Stimulated activated CD8-positive, alpha-beta memory T cell treated with anti-CD3 and anti-CD28 coated beads, Interleukin-15, amount 100 ng/mL, for 48 hours (primary cell): ENCODE measurements at places on chromosomes 6 and 20.

DNA sequence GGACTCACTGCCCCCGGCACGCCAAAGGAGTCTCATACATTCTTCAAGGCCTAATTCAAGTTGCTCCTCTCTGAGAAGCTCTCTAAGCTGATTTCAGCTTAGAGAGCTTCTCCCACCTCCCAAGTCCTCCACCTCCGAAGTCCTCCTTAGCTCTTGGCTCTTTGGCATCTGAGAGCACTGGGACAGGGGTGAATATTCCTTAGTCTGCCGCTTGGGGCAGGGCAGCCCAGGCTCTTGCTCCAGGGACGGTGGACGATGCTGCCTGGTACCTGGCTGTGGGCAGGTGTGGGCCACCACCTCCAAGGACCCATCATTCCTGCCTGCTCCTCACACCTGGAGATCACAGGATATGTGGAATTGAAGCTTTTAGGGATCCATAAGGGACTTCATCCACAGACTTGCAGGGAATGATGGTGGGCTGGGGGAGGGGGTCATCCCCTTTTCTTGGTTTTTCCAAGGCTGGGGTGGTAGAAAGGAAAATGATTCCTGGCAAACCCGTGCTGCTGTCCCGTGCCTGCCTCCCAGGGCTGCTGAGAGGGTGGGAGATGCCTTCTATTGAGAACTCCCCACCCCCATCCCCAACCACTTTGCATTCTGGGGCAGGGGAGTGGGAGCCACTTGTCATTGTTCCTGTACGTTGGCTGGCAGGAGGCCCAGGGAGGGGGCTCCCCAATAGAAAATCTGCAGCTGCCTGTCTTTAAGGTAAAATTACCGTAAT lies 57.4 kb downstream of the ARHGAP40 start:
- peak; percentile 10 for DNase-seq

GRCh38 chr6:13349811-13350506 lies 21.6 kb upstream of the TBC1D7 start:
- no peak for DNase-seq

DNA sequence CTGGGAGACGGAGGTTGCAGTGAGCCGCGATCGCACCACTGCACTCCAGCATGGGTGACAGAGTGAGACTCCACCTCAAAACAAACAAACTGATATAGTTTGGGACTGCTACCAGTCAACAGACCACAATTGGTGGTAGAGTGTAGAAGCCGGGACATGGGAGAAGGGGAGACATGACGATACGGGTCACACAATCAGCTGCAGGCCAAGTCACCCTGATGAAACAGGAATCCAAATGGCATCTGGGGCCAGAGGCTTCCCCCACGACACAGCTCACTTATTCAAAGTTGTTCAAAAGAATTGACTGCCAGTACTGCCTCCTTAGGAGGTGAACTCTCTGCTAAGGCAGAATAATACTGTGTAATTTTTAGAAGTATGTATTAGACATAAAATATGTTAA lies 27.5 kb downstream of the AMD1 start:
- DNase-seq = no peak

DNA sequence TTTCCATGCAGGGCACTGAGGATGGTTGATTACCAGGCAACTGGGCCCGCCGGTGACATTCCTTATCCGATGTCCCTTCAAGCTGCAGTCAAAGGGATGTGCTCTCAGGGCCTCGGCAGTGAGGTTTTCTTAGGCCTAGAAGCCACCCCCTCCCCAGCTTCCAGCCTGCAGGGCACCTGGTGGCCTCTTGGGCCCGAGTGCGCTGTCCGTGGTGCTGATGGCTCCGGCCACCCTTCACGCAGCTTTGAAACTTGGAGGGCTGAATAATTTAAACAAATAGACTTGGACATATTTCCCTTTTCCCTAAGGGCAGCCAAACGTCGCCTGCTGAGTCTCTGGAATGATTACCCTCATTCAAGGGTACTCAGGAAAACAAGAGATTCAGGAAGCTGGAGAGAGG lies 8.9 kb upstream of the MLN start:
- no peak for DNase-seq

DNA sequence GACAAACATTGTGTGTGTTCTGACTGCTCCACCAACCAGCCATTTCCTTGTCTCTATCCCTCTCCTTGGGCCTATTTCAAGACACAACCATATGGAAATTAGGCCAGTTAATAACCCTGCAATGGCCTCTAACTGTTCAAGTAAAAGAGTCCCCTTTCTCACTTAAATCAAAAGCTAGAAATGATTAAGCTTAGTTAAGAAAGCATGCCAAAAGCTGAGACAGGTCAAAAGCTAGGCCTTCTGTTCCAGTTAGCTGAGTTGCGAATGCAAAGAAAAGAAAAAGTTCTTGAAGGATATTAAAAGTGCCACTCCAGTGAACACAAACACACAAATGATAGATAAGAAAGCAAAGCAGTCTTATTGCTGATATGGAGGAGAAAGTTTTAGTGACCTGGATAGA lies 22.5 kb downstream of the SERINC1 start:
- no peak for DNase-seq

GRCh38 chr6:1059596-1059995 lies 252.3 kb upstream of the FOXQ1 start:
- no peak for DNase-seq
